GM23338 (cell line): ENCODE measurements at places on chromosomes 3 and 15. TPM values are rescaled to one million over a fixed set of nuclear protein-coding genes. Genes with fewer than 3 reads are reported as not detected.

DNA sequence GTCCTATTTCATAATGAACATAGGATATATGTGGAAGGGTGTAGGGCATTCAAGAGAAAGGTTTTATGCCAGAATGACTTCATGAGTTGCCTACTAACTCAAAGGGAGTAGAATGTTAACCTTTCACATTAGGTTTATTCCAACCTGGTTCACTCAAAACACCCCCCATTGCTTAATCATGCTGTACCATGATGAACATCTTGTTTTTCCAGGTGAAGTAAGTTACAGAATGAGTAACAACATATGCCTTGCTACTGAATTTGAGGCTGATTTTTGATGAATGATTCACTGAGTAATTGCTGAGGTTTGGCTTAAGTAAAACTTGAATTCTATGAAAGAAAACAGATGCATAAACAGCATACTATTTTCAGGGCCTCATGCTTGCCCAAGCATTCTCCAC is 5.9 kb upstream of the CLDN16 start:
- no peak for DNase-seq

GRCh38 chr3:27253831-27254230 is 115.4 kb downstream of the NEK10 start:
- DNase-seq, result peak; percentile 78

GRCh38 chr3:45426161-45426560 is 37.8 kb downstream of the LARS2 start:
- peak; percentile 88 for DNase-seq

GRCh38 chr3:56929809-56930615 is 128.3 kb upstream of the ARHGEF3 start:
- no peak for DNase-seq

- no peak for DNase-seq
Measured at GRCh38 chr3:175386630-175387029, 527.5 kb downstream of the NAALADL2 start.

- DNase-seq, result no peak
Measured at GRCh38 chr15:26438316-26438715, 334.6 kb downstream of the GABRB3 start.

DNA sequence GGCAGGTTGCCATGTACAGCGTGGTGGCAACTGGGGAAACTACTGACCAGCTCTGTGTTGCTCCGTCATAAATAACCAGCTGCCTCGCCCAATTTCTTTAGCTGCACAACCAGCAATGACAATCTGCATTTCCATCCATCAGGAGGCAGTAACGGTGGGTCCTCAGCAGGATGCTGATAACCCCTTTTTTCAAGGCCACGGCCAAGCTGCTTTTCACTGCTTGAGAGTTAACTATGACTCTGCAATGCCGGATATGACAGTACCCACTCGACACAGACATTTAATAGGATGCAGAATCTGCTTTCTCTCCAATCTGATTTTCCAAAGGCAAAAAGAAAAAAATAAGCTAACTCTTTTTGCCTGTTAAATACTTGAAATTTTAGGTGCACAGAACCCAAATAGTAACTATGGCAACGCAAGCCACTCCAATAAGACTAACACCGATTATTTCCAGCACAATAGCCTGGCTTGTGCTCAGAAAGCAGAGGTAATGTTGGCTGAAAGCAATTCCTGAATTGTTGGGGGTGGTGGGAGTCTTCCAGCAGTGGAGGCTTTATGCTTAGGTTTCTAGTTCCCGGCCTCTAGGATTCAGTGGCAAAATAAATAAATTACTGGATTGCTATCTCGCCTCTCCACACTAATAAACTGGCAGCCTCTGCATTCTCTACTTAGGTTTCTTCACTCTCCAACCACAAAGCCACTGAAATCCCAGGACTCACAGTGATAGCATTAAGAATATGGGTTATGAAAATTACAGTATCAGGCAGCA is 31.2 kb upstream of the SRGAP3 start:
- DNase-seq, result peak; percentile 54

GRCh38 chr15:37131621-37132020 is 31.3 kb upstream of the MEIS2 start:
- no peak for DNase-seq

DNA sequence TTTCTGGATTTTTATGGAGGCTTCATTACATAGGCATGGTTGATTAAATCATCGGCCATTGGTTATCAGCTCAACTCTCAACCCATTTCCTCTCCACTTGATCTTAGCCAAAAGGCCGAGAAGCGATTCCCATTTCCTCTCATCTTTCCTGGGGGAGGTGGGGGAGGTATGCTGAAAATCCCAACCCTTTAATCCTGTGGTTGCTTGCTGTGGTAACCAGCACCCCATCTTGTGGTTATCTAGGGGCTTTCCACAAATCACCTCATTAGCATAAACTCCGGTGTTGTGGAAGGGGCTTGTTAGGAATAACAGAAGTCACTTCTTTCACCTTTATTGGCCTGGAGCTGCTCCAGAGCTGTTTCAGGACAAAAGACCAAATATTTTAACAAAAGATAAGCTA is 20.9 kb downstream of the PDE8A start:
- peak; percentile 51 for DNase-seq

DNA sequence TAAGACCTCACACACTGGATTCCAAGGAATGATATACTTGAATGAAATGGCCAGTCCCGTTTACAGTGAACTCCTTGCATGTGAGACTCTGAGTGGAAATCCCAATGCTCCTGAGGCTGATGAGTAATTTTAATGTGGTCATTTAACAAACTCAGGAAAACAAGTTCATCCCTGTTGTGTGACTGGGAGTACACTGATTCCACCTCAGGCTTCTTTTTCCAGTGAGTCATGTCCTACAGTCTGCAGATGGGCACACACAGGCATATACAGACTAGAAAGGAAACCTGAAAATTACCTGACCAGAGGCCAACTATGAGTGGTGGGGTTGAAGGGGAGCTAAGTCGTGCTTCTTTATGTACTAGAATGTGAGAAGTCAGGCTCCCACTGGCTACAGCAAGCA is 5.8 kb downstream of the SQOR start:
- no peak for DNase-seq

DNA sequence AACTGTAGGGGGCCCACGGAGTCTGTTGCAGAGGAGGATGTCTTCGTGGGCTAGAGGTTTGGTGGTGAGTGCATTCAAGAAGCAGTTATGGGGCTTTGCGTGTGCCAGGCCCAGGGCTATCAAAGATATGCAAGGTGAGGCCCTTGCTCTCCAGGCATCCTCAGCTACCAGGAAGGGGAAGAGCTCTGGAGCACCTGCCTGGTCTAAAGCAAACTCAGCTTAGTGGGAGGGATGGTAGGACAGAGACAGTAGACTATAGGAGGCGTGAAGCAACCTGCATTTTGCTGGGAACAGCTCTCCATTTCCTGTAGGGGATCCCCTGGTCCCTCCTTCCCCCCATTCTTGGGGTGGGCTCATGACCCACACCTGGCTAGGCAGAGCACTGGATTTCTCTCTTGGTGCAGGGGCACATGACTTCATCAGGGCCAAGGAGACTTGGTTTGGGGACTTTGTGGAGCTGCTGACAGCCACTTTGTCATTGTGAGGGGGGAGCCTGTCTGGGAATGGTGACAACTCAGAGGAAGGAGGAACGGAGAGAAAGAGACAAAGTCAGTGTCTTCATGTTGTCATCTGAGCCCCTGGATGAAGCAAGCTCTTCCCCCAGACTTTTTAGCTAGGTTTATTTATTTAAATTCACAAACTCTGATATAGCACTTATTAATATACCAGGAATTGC is 8.6 kb upstream of the EEFSEC start:
- no peak for DNase-seq

- DNase-seq, result peak; percentile 57
Measured at GRCh38 chr15:88624156-88624970, 3.2 kb downstream of the AEN start.

SLC27A2 gene
- total RNA-seq, result 7.5 and 9.4 TPM in 2 replicates

SCAP gene
- total RNA-seq, result 122 and 141 TPM in 2 replicates

KBTBD13 gene
- total RNA-seq, result not detected in 2 replicates

GPR160 gene
- 55.7 and 77.0 TPM in 2 replicates for total RNA-seq

LRRC58 gene
- total RNA-seq, result 23.8 and 25.6 TPM in 2 replicates

GTF2E1 gene
- 40.9 and 69.0 TPM in 2 replicates for total RNA-seq

BCL2A1 gene
- total RNA-seq, result not detected in 2 replicates

MTHFS gene
- total RNA-seq, result 33.2 and 36.4 TPM in 2 replicates
